ENCODE measurements at places on chromosomes 1 and 21.

DNA sequence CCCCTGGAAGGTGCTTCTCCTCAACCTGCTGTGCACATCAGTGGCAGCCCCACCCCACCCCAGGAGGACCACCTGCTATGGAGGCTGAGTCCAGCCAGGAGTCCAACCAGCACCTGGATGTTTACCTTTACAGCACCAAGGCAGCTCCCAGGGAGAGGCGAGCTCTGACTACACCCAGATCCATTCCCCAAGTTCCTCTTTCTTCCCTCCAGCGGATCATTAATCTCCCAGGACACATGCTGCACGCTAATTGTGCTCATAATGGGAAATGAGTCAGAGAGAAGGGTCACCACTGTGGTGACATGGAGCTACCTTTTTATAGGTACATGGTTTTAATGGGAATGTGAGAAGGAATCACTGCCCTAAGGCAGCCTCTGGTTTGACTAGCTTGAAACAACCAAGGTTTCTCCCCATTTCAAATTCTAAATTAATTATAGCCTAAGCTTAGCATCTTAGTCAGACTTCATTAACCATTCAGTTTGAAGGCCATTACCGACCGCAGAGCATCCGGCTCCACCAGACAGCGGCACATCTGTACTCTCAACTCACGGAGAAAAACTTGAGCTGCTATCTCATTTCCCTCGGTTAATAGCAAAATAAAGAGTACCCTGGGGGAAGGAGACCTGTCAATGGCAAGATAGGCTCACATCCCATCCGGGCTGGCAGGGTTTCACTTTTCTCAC is 173.1 kb upstream of the GALNT2 start:
- no peak for DNase-seq

DNA sequence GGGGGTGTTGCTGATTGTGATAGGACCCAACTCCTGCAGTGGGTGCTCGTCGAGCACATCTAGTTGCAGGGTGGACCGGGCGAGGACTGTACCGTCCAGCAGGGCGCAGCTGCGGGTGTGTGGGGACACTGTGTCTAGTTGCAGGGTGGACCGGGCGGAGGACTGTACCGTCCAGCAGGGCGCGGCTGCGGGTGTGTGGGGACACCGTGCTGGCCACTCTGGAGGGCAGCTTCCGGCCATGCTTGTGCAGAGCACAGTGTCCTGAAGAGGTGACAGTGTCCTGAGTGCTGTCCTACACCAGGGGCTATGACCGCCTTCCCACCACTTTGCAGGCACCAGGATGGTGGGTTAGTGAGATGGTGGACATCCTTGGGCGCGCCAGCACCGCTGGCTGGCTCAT is 4.6 kb upstream of the TRPM2 start:
- no peak for DNase-seq

GRCh38 chr21:38631206-38631605 is 132.9 kb upstream of the ERG start:
- DNase-seq: peak; percentile 39

DNA sequence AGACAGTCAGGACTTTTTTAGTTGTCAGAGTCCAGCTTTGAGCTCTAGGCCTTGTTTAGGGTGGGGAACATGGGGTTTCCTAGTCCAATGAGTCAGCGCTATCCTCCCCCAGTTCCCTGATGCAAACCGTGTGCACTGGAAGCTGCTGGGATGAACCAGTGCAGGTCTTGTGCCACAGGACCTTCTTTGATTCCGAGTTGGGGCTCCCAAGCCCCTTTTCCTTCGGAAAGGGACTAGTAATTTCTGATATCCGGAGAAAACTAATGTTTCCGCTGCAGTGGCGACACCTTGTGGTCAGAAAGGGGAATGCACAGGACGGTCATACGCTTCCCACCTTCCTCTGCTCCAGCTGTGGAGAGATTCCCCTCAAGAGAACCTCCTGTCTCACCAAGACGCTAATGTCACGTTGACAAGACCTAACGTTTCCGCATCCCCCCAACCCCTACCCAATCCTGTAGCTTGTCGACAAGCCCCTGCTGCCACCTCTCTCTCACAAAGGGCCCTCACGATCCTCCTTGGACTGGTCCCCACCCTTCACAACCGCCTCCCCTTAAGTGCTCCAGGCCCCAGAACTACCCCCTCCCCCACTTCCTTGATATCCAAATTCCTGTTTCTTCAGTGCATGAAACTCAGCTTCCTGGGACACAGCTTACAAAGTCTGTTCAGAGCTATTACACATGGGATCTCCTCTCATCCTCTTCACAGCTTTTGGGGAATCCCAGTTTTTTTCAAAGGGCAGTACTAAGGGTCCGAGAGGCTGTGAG is 30.9 kb downstream of the GPA33 start:
- DNase-seq: peak; percentile 78

GRCh38 chr21:41589131-41589530 is 81.2 kb upstream of the TMPRSS2 start:
- no peak for DNase-seq

DNA sequence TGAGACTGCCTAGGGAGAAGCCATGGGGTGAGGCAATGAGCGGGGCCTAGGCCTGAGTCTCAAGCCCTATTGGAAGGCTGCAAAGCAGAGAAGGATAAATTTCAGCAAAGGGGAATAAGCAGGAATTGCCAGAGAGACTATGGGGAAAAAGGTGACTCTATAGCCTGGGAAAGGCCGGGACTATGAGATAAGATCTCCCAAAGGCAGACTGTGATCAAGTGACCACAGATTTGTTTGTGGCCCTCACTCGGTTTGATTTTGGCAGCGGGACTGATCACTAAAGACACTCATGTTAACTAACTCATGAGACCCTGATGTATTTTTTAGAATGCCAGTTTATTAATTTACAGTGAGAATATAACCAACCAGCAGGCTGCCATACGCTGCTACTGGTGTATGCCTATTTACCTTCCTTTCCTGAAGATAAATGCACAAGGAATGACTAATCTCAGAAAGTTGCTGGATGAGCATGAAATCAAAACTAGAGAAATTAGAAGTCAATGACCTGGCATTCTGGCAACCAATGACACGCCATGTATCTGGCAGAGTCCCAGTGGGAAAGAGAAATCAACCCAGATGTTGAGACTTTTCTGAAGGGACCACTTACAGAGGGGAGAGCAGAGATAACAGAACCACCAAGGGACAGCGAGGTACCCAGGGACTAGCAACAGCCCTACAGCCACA is 4.3 kb downstream of the HSF2BP start:
- no peak for DNase-seq

DNA sequence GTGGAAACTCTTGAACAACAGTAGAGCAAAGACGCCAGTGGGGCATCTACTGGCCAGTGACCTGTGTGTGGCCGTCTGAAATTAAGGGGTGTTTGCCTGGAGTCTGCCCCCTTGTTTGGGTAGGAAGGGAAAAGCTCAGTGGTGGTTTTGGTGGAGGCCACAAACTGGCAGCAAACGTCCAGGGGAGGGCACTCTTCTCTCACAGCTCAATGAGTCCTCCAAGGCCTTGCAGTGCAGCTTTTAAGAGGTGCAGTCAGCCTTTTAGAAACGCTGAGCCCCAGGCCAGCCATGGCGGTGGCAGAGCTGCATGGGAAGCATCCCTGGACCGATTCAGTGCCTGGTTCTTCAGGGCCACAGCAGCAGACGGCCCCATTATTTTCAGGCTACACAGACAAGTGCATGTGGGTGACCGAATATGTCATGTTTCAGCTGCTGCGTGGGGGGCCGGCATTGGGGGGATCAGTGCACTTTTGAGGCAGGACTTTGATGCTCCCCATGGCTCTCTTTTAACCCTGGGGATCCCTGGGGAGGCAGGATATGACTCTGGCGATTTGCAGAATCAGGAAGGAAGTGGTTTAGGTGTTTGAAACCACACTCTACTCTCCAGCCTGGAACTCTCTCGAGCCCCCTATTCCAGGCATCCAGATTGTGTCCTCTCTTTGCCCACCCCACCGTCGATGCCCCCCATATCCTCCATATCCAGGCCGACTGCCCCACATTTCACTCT is 414.0 kb downstream of the PRDM2 start:
- DNase-seq: peak; percentile 63

- DNase-seq: peak; percentile 52
These were observed 42.6 kb upstream of the ADGRL2 start for GRCh38 chr1:81758181-81758580.

DNA sequence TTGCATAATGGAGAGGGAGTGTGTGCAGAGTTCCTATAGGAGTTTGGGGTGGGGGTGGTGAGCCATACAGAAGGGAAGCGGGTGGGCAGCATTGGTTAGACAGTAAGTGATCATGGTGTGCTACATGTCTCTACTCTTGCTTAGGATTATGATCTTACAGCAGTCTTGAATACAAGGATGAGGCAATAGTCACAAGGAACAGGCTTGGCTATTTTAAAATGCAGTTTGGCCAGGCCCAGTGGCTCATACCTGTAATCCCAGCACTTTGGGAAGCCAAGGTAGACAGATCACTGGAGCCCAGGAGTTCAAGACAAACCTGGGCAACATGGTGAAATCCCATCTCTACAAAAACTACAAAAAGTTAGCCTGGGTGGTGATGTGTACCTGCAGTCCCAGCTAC is 12.3 kb downstream of the MYOC start:
- DNase-seq: no peak

GRCh38 chr1:209569455-209570207 is 13.9 kb upstream of the CAMK1G start:
- peak; percentile 65 for DNase-seq

- peak; percentile 63 for DNase-seq
These were observed 28.3 kb upstream of the RCSD1 start for GRCh38 chr1:167601442-167602383.

DNA sequence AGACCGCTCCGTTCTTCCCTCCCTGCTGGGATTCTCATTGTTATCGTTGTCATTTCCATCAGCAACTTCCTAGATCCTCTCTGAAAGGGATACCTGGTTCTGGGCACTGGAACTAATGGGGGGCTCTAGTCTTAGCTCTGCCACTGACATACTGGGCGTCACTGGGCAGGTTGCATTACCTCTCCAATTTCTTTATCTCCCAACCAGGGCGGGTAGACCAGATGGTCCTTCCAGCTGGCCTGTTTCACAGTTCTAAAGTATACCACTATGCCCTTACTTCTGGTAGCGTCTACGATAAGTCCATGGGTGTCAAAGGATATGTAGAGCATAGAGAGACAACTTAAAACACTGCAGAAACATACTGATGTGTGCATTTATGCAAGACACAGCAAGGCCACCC is 1.4 kb downstream of the GPR37L1 start:
- no peak for DNase-seq

DNA sequence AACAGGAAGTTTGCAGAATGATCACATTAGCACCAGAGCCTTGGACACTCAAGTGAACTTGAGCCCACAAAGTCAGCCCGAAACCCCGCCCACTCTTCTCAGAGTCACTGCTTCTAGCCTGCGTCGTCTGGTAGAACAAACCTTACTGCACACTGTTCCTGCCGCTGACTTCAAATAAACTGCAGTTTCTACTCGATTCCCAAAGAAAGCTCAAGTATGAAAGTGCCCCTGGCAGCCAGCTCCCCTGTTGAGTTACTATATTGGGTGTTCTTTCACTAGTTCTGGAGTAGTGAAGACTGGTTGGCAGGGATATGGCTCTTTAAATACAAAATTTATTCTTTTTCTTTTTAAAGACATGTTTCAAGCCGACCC is 164.7 kb downstream of the GALNT2 start:
- DNase-seq: peak; percentile 42

- DNase-seq: no peak
These were observed 57.8 kb upstream of the C1orf185 start for GRCh38 chr1:51044199-51044598.

DNA sequence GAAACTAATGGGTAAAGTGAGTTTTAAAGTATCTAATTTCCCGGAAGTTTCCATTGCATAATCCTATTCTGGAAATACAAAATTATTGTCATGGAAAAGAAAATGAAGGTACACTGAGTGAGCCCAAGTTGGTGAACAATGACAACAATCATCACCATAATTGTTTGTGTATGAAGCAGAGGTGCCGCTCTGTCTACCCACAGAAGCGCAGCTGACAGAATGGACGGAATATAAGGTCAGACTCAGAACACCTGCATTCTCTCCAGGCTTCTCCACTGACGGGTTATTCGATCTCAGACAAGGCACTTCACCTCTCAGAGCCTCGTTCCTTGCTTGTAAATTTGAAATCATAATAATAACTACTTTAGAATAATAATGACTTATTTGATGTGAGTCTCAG is 99.1 kb upstream of the NGF start:
- DNase-seq: no peak

GRCh38 chr1:42620307-42620706 is 37.9 kb upstream of the PPIH start:
- no peak for DNase-seq

- DNase-seq: no peak
These were observed 134.6 kb upstream of the ADAMTS5 start for GRCh38 chr21:27101523-27101922.

DNA sequence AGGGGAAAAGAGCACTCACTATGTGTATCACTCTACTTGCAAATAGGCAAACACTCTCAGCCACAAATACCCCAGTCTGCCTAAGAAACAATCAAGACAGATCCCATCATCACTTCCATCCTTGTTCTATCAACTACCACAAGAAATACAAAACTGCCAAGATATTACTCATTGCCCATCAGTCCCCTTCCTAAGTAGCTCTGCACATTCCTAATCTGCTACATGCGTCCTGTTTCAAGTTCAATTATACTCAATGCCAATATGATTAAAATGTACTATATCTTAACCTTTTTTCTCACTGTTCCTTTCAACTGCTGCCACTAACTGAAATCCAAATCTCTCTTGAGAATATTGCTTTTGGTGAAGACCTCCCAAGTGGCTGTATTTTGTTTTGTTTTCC is 1688.4 kb downstream of the PLA2G4A start:
- DNase-seq: no peak

- DNase-seq: peak; percentile 83
These were observed 486 bp downstream of the SLC27A3 start for GRCh38 chr1:153775458-153776327.

GRCh38 chr21:42189860-42190485 is 29.0 kb upstream of the ABCG1 start:
- DNase-seq: no peak

GRCh38 chr21:33839167-33839716 is 76.4 kb downstream of the ATP5PO start:
- DNase-seq: peak; percentile 14

- DNase-seq: no peak
These were observed 4.9 kb upstream of the ABCA4 start for GRCh38 chr1:94125551-94126514.

GRCh38 chr21:42913476-42913875 is 12.0 kb downstream of the ERVH48-1 start:
- DNase-seq: no peak

All from right hindlimb (tissue), 1 donor.